Activated T-cell treated with anti-CD3 and anti-CD28 coated beads, Interleukin-2, amount 50 U/mL, for 72 hours (primary cell): ENCODE measurements at places on chromosomes 13 and 19. TPM values are rescaled to one million over a fixed set of nuclear protein-coding genes. Genes with fewer than 3 reads are reported as not detected.

DNA sequence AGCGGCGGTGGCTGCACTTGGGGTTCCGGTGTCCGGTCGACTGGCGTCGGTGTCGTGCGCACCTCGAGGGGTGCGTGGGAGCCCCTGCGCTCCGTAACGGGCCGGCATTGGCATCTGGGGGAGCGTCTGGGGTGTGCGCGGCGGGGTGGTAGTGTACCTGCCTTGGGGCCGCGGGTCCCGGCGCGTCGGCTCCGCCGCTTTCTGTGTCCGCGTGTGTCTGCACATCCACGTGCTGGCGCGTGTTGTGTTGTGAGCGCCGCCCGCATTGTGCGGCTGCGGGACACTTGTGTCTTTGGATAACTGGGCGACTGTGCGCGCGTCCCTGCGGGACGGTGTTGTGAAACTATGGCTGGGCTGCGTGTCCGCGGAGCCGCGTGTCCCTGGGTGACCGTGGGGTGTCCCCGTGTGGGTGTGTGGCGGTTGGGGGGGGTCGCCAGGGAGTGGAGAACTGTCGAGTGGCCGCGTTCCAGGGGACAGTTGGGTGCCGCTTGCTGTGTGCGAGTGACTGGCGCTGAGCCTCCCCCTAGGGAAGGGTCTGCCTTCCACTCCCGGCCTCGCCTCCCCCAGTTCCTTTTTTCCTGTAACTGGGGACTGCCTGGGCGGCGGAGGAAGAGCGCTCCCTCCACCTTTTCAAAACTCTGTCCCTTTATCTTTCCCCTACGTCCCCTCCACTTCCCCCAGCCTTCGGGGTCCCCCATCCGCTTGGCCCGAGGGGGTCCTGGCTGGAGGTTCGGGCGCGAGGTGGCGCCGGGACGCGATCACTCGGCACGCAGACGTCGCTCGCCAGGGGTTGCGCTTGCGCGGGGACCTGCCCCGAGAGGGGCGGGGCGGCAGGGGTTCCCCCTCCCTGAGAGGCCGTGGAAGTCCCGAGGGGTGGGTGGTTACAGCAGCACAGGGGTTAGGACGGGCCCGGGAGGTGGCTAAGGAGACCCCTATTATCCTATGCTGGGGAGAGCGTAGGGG, 5.7 kb upstream of the NFIC start:
- peaks cover 6% of the 10 kb centered on the region for H3K27me3 ChIP-seq
- DNase-seq = peak; percentile 79
- H3K4me1 ChIP-seq = peaks cover 36% of the 10 kb centered on the region
- H3K27ac ChIP-seq = peak overlapping the region; percentile 34

DNA sequence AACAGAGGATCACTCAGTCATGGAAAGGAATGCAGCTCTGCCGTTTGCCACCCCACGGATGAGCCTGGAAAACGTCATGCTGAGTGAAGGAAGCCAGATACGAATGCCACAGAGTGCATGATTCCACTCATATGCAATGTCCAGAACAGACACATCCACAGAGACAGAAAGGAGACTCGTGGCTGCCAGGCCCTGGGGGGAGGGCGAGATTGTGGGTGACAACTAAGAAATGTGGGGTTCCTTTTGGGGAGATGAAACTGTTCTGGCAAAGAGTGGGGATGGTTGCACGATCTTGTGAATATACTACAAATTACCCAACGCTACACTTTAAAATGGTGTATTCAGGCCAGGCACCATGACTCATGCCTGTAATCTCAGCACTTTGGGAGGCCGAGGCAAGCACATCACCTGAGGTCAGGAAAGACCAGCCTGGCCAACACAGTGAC, 27.2 kb upstream of the NAPA start:
- peak overlapping the region; percentile 39 for H3K4me3 ChIP-seq
- DNase-seq = no peak
- no peaks in the 10 kb centered on the region for H3K27me3 ChIP-seq
- H3K4me1 ChIP-seq = peaks cover 24% of the 10 kb centered on the region
- no peaks in the 10 kb centered on the region for H3K36me3 ChIP-seq
- H3K27ac ChIP-seq = peak overlapping the region; percentile 31

Gene WTIP
- 0.30 TPM for total RNA-seq

GRCh38 chr13:21799671-21800070, 128.8 kb downstream of the FGF9 start:
- H3K4me1 ChIP-seq = no peaks in the 10 kb centered on the region
- no peaks in the 10 kb centered on the region for H3K36me3 ChIP-seq
- no peak for DNase-seq
- H3K27ac ChIP-seq = no peak overlapping the region

- no peaks in the 10 kb centered on the region for H3K4me1 ChIP-seq
- no peaks in the 10 kb centered on the region for H3K27me3 ChIP-seq
- no peak overlapping the region for H3K4me3 ChIP-seq
- no peaks in the 10 kb centered on the region for H3K36me3 ChIP-seq
Measured at GRCh38 chr13:73403355-73404120, 344.7 kb downstream of the KLF5 start.

- H3K4me3 ChIP-seq = no peak overlapping the region
- H3K36me3 ChIP-seq = no peaks in the 10 kb centered on the region
- H3K27ac ChIP-seq = no peak overlapping the region
Measured at GRCh38 chr19:11306337-11306736, 10.4 kb downstream of the TSPAN16 start.

Gene COX6B2
- total RNA-seq = 7.4 TPM

Gene LILRA1
- total RNA-seq = not detected

Gene KLK3
- not detected for total RNA-seq

- H3K36me3 ChIP-seq = peaks cover 32% of the 10 kb centered on the region
- no peaks in the 10 kb centered on the region for H3K27me3 ChIP-seq
- no peak overlapping the region for H3K4me3 ChIP-seq
Measured at GRCh38 chr19:12952488-12953137, 4.4 kb downstream of the GADD45GIP1 start.

Gene KLK11
- not detected for total RNA-seq

DNA sequence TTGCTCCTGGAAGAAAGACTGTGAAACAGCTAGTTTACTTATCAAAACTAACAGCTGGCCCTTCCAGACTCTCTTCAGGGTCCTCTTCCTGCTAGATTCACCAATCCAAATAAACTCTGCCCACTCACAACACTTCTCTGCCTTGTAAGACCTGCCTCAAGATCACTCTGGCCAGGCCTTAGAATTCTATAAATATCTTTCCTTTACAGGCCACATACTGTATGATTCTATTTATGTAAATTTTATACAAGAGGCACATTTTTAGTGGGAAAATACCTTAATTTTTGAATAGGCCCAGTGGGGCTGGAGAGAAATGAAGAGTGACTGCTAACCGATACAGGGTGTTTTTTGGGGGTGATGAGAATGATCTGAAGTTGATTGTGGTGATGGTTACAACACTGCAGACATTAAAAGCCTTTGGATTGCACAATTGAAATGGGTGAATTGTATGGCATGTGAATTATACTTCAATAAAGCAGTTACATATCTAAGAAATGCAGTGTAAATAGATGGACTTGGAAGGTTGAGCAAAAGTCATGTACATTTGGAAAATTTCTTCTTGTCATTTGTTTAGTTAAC, 141.8 kb downstream of the GPC5 start:
- H3K27ac ChIP-seq = no peak overlapping the region
- no peaks in the 10 kb centered on the region for H3K4me1 ChIP-seq
- H3K27me3 ChIP-seq = no peaks in the 10 kb centered on the region
- no peak for DNase-seq
- H3K4me3 ChIP-seq = no peak overlapping the region
- H3K36me3 ChIP-seq = no peaks in the 10 kb centered on the region

Gene SYT3
- total RNA-seq = 0.72 TPM

Gene CPB2
- total RNA-seq = not detected

- H3K27ac ChIP-seq = no peak overlapping the region
- H3K36me3 ChIP-seq = no peaks in the 10 kb centered on the region
- no peak overlapping the region for H3K4me3 ChIP-seq
- peaks cover 10% of the 10 kb centered on the region for H3K27me3 ChIP-seq
- no peak for DNase-seq
Measured at GRCh38 chr19:55546822-55547614, 1.7 kb upstream of the SBK3 start.

GRCh38 chr13:82565201-82565600, 1317.1 kb downstream of the SLITRK1 start:
- H3K27me3 ChIP-seq = no peaks in the 10 kb centered on the region
- no peak for DNase-seq
- H3K4me3 ChIP-seq = no peak overlapping the region
- H3K36me3 ChIP-seq = peaks cover 1% of the 10 kb centered on the region
- no peaks in the 10 kb centered on the region for H3K4me1 ChIP-seq

GRCh38 chr19:11435833-11436313, 438 bp downstream of the PRKCSH start:
- DNase-seq = no peak
- no peaks in the 10 kb centered on the region for H3K27me3 ChIP-seq
- H3K36me3 ChIP-seq = peaks cover 8% of the 10 kb centered on the region
- H3K4me3 ChIP-seq = peak overlapping the region; percentile 99

DNA sequence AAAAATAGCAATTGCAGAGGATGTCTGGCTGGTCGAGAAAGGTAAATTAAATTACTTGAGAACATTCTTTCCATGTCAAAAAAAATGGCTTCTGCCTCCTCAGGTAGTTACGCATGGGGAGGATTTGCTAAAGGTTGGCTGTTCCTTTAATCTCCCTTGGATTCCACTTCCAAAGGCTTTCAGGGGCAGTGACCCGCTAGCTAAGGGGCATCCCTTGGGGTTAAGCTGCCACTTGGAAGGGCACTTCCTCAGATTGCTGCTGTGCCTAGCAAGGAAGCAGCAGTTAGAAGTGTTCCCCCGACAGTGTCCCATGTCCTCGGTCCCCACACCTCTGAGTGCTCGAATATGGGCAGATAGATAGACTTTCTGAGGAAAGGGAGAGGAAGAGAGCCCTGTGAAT, 108.5 kb downstream of the RGCC start:
- no peaks in the 10 kb centered on the region for H3K36me3 ChIP-seq
- no peak overlapping the region for H3K4me3 ChIP-seq
- DNase-seq = no peak

DNA sequence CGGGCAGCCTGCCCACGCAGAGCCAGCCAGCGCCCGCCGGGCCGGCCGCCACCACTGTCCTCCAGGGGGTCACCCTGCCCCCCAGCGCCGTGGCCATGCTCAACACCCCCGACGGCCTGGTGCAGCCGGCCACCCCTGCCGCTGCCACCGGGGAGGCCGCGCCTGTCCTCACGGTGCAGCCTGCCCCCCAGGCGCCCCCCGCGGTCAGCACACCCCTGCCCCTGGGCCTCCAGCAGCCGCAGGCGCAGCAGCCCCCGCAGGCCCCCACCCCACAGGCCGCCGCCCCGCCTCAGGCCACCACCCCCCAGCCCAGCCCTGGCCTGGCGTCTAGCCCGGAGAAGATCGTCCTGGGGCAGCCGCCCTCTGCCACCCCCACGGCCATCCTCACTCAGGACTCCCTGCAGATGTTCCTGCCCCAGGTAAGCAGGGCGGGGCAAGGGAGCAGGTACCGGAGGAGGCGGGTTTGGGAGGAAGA, 32.3 kb upstream of the EHD2 start:
- H3K27ac ChIP-seq = no peak overlapping the region
- H3K4me3 ChIP-seq = no peak overlapping the region
- DNase-seq = no peak
- H3K27me3 ChIP-seq = no peaks in the 10 kb centered on the region
- no peaks in the 10 kb centered on the region for H3K4me1 ChIP-seq
- no peaks in the 10 kb centered on the region for H3K36me3 ChIP-seq

- no peak for DNase-seq
- H3K36me3 ChIP-seq = no peaks in the 10 kb centered on the region
- no peak overlapping the region for H3K27ac ChIP-seq
- H3K27me3 ChIP-seq = peaks cover 59% of the 10 kb centered on the region
Measured at GRCh38 chr19:53896682-53897081, 12.4 kb upstream of the CACNG7 start.

DNA sequence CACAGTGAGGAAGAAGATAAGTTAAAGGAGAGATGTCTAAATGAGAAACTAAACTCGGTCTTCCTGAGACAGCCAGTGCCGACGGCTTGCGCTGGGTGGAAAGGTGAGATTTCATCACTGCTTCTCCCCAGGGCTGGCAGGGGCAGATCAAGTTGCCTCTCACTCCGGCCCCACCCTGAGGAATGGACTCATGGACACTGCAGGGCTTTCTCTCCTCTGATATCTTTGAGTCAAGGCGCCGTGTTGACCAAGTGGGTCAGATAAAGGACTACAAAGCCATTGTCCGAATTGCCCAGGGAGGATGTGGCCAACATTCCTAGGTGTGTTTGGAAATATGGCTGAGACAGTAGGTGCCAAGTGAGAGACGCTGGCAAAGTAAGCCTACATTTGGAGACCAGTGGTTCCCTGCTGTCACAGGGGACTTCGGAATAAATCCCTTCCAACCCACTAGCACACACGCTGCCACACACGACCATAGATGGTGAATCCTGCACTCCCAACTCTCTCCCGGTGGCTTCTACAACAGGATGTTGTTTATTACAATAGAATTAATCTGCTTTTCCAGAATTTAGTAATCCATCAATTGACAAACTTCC, 156.5 kb upstream of the TSC22D1 start:
- peaks cover 20% of the 10 kb centered on the region for H3K27me3 ChIP-seq
- H3K36me3 ChIP-seq = no peaks in the 10 kb centered on the region
- H3K4me3 ChIP-seq = no peak overlapping the region
- no peak for DNase-seq
- peak overlapping the region; percentile 43 for H3K27ac ChIP-seq

Gene ZNF208
- 4.6 TPM for total RNA-seq

Gene GFY
- not detected for total RNA-seq
